ENCODE measurements at places on chromosomes 7 and 10.
A peak's percentile ranks its signal among the peaks of the same experiment; 100 is the strongest.

GRCh38 chr10:97759158-97759887 is 12.5 kb downstream of the SFRP5 start:
- DNase-seq, result peak; percentile 10

GRCh38 chr10:35768011-35768410 is 125.9 kb upstream of the FZD8 start:
- no peak for DNase-seq

DNA sequence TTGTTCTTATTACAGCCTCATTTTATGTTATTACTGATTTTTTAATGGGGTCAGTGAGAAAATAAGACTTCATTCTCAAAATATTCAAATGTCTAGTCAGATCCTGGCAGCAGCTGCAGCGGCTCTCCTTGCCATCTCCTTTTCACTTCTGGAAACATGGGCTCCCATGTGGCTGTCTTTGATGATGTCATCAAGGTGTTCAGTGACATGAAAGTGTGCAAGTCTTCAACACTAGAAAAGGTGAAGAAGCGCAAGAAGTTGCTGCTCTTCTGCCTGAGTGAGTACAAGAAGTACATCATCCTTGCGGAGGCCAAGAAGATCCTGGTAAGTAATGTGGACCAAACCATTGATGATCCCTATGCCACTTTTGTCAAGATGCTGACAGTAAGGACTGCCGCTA is 19.6 kb downstream of the KLLN start:
- no peak for DNase-seq

DNA sequence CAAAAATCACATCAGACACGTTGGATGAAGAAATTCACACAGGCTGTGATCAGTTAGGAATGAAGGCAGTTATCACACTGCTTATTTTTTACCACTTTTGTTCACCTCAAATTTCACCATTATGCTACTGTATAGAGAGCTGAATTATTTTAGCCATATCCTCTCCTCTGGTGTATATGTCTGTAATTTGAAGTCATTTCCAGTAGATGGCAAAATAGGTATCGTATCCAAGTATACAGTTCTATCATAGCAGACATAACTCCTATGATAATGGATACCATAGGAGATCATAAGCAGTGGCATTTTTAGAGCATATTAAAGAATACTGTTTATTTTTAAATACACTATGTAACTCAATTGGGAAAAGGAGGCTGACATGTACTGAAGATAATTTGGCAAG is 909.7 kb downstream of the DNAJB9 start:
- DNase-seq, result no peak

DNA sequence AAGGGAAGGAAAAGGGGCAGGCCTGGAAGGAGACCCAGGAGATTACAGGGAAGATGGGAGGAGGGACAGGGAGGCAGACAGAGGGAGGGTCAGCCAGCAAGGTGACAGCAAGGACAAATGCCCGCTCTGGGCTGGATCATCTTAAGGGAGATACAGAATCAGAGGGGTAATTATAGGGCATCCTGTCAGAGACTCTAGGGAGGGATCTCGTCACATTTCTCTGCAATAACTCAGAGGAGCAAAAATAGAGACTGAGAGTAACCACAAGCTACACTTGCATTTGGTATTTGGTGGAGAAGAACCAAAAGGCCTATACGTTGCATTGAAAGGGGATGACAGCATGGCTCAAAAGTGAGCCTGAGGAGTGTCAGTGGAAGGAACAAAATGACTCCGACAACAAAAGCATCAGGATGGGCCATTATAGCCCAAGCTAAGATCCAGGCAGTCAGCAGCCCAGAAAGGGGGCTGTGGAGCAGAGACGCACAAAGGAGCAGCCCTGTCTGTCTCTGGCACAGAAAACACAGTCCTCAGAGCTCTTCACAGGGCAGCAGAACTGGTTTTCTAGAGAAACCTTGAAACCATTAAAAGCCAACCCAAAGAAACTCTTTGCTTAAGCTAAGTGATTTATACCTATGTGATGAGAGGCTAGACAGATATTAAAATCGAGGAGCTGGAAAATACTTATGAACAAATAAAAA is 430.2 kb upstream of the VSTM2A start:
- no peak for DNase-seq

DNA sequence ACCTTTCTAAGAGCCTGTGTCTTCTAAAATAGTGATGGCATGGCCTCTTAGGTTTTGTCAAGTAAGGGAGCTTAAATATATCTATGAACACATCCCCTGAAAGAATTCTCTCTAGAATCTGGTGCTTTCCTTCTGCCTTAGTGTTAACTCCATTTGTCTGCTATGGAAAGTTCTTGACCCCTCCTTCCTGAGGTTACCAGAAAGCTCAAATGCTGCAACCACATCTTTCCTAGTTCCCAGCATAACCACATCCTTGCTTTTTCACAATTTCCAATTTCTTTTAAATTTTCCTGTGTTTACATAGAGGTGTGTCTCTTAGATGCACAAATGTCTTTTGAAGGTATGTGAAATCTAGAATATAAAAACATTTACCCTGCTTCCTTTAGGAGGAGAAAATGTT is 16.4 kb upstream of the GSDME start:
- no peak for DNase-seq

DNA sequence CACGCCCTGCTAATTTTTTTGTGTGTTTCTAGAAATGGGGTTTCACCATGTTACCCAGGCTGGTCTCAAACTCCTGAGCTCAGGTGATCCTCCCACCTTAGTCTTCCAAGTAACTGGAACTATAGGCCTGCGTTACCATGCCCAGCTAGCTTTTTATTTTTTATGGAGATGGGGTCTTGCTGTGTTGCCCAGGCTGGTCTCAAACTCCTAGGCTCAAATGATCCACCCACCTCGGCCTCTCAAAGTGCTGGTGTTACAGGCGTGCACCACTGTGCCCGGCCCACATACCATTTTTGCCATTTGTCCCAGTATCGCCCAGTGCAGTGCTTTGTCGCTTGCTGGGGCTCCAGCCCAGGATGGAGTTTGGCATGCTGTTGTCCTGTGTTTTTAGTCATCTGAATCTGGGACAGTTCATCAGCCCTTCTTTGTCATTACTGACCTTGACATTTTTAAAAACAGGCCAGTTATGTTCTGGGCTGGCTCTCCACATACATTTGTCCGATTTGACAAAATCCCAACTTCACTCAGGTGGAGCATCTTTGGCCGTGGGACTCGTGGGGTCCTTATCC is 16.7 kb downstream of the FOXK1 start:
- no peak for DNase-seq

DNA sequence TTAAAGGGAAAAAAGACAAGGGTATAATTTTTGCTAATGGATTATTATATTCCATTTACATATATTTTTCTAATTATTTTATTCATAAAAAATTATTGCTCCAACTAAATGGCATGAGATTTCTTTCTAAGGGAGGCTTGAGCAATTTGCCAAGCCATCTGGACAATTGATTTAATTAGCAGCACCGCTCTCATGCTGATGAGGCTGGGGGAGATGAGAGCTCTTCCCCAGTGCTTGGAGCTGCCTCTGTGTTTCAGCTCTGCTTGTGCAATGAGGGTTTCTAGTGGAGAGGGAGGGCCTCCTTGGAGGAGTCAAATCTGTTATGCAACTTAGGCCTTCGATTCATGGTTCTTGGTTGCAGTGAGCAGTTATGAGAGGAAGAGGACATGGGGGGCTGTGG is 574.3 kb downstream of the TCERG1L start:
- no peak for DNase-seq

DNA sequence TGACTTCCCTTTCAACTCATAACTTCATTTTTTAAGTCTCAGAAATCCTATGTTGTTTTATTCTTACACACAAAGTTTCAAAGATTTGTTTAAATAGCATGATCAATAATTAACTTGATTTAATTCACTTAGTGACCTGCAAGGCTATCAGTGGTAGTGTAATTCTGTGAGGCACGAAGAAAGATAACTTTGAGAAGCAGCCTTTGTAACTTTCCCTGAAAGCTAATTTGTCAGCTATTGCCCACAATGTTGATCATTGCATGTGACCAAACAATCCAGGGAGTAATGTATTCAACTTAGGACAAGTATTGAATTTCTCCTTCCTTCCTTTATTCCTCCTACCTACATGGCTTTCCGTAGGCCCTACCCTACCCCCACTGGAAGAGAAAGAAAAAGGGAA is 111.0 kb downstream of the SEMA3D start:
- DNase-seq, result no peak

GRCh38 chr10:103472005-103472404 is 7.0 kb downstream of the CALHM3 start:
- no peak for DNase-seq

GRCh38 chr10:27158421-27158820 is 3.3 kb downstream of the MASTL start:
- no peak for DNase-seq

DNA sequence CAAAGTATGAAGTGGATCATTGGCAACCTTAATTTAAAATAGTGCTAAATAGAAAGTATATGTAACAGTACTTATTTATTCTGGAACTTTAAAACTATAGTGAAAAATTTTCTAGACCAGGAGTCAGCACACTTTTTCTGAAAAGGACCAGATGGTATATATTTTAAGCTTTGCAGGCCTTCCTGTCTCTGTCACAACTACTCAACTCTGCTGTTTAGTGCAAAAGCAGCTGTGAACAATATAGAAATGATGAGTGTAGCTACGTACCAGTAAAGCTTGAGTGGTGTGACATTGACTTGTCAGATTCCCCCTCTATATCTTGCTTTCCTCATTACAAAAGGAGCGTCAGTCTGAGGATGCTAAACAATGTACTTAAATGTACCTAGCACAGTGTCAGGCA is 88.1 kb upstream of the IGFBP3 start:
- no peak for DNase-seq

DNA sequence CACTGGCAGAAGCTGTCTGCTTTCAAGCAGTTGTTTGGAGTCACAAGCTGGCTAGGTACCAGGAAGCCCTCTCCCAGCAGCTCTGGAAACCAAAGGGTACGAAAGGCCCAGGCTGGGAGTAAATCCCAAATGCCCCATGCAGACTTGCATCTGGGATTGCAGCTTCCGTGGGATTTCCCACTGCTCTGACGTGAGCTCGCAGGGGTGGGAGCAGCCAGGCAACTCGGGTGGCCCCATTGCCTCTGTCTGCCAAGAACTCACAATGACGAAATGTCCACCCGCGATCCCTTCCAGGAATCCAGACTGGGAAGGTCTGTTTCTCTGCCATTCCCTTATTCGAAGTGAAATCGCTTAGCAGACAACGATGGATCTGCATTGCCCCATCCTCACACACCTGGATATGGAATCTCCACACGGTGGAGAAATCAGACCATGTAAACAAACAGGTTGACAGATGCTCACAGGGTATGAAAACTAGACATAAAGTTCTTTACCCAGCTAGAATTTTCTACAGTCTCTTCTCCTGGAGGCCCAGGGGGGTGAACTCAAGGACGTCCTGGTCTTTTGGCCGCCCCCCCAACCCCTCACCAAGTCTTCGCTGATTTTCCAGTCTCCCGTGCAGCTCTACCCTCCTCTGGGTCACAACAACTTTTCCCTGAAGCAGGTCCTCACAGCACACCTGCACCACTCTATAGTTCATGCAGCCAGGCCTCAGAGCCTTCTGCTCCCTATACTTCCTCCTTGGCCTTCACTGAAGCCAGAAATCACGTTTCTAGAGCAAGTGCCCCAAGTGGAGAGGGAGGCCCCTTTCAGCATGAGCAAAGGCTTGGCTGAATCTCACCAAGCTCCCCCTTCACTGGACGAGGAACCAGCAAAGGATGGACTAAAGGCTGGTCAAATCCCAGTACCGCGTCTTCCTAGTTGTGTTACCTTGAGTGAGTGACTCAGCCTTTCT is 20.0 kb downstream of the SH3PXD2A start:
- no peak for DNase-seq

- no peak for DNase-seq
These were observed 45.0 kb upstream of the GRM3 start for GRCh38 chr7:86598721-86599120.

DNA sequence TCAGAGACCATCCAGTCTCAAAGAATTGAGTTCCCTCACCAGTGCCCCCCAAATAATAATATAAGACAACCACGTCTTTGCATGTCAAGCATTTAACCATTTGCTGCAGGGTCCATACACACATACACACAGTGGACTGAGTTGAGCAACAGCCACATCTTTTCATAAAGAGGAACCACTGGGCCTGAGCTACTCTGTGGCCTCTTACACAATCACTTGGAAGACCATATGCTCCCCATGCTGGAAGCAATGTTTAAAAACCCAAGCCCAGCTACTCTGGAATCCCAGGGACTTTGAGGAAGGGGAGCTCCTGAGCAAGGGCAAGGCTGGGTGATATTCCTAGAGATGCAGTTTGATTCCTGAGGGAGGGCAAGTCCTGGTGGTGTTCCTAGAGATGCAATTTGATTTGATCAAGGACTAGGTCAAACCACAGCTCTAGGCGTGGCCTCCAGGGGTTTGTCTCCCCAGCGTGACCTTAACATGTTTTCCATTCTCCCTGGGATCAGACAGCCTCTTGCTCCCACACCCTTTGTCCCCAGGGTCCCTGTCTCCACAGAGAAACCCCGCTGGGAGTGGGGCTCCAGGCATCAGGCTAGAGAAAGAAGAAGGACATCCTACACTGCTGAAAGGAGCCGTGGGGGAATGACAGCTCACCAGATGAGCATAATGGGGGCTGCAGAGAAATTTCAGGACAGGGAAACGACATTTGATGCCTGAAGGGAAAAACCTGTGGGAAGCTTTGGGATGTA is 376.2 kb upstream of the MGMT start:
- no peak for DNase-seq

- no peak for DNase-seq
These were observed 76.5 kb upstream of the CAPZA2 start for GRCh38 chr7:116785843-116786242.

DNA sequence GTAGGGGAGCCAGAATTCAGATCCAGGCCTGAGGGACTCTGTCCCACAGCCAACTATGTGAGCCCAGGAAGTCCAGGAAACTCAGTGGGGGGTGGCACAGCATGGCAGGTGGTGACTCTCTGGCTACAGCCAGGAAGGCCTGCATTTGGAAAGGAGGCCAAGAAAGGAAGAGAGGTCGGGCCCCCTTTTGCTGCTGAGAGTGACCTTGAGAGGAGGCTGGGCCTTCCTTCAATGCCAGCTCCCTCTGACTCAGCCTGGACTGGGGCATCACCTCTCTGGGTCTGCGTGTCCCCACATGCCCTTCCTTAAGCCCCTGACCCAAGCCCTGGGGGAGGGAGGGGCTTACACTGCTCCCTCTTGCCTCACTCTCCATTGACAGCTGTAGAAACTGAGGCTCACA is 6.4 kb upstream of the MYL10 start:
- no peak for DNase-seq

DNA sequence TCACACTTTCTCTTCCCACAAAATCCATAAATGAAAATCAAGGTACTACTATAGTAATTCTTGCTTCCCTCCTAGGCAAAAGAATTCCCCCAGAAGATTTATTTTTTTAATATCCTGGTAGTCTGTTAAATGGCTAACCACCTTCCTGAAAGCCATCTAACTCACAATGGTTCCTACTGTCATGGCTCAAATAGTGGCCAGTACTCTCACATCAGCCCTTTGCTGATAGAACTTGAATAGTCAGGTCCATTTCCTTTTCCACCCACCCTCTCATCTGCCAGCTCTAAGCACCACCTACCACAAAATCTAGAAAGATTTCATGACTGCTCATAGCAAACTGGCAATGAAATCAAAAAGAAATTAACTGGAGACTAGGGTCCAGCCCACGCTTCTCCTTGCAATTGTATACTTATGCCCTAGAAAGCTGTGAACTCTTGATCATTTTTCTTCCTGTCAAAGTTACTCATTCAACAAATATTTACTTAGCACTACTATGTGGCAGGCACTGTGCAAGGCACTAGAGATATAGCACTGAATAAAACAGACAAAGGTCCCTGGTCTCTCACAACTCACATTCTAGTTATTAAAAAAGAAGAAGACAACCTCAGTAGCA is 60.4 kb downstream of the ARMH3 start:
- DNase-seq, result no peak

Measured in amygdala (tissue), 56 donors.